SK-N-SH (cell line): ENCODE measurements at places on chromosomes 16 and 17. TPM values are rescaled to one million over a fixed set of nuclear protein-coding genes. Genes with fewer than 3 reads are reported as not detected.
A peak's percentile ranks its signal among the peaks of the same experiment; 100 is the strongest.

Gene ATP6V0D1
- polyA plus RNA-seq: 111 and 135 TPM in 2 replicates

Gene KRTAP9-7
- not detected in 2 replicates for polyA plus RNA-seq

Gene ABHD15
- 6.3 and 7.0 TPM in 2 replicates for polyA plus RNA-seq

Gene OTOP2
- polyA plus RNA-seq: not detected in 2 replicates

Gene DNAAF1
- polyA plus RNA-seq: 0.26 and 0.35 TPM in 2 replicates

Gene WDR45B
- 171 and 191 TPM in 2 replicates for polyA plus RNA-seq

Gene TBC1D3
- polyA plus RNA-seq: not detected in 2 replicates

Gene CSF3
- not detected in 2 replicates for polyA plus RNA-seq

- H3K27me3 ChIP-seq: peaks cover 30% of the 10 kb centered on the region
- H3K27ac ChIP-seq: no peak overlapping the region
- H3K36me3 ChIP-seq: no peaks in the 10 kb centered on the region
- H3K4me1 ChIP-seq: no peaks in the 10 kb centered on the region
- H3K4me3 ChIP-seq: no peak overlapping the region
These were observed 18.5 kb upstream of the NTN1 start for GRCh38 chr17:9002606-9003354.

DNA sequence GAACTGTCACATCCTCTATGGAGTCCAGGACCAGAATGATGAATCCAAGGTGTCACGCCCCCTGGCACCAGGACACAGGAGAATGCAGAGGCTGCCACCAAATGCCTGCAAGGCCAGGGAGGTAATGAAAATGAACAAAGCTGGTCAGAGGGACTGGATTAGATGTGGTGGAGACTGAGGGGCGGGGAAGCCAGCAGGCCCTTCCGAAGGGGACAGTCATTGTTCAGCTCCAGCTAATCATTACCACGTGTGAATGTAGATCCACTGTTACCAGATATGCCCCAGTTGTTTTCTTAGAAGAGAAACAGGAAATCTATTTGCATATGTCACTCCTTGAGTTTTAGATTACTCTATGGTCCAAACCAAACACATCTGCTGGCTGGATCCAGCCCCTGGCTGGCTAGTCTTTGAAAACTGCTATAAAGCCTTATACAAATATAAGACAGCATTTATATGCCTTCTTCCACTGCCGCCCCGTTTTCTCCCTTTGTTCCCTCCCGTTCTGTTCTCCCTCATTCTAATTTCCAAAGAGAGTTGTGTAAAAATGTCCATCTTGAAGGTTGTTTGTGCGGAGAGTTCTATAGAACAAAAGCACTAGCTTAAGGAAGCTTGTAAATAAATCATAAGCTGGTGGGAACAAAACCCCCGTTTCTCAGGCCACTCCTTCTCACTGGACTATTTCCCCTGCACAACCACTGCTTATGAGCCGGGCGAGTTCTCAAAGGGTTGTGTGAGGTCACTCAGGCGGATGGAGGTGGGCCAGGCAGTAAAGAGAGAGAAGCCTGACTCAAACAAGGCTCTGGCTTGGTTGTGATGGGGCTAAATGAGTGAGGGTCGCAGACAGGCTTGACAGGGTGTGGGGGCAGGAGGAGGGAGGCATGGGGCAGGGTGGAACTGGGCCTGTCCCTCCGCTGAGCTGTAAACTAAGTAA, 14.2 kb downstream of the CRYM start:
- no peaks in the 10 kb centered on the region for H3K36me3 ChIP-seq
- peaks cover 3% of the 10 kb centered on the region; the same call in 1 of the 2 replicates for H3K4me1 ChIP-seq
- DNase-seq: peak; percentile 79
- no peak overlapping the region for H3K4me3 ChIP-seq

DNA sequence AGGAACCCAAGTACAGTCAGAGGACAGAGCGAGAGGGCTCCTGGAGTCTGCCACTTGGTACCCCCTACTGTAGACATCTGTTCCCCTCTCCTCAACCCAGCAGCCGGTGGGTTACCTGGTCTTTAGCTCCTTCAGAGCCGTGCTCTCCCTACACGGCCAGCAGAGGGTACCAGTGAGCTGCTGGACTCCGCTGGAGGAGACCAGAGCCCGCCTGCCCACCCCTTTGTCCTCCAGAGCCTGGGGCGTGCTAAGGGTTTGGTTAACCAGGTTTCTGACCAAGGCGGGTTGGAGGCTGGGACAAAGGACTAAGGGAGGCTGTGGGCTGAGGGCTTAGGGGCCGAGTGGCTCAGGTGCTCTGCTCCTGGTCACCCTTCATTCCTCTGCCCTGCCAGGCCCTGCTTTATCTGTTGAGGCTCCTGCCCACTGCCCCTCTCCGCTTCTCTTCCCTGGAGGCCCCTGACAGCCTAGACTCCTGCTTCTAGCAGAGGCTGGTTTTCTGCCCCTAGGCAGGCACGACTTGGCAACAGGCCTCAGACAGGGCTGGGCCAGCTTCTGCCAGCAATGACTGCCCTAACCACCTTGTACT, 2.7 kb upstream of the HSD11B2 start:
- DNase-seq: peak; percentile 82
- H3K4me1 ChIP-seq: peaks cover 12% of the 10 kb centered on the region; the same call in 1 of the 2 replicates
- H3K4me3 ChIP-seq: no peak overlapping the region
- no peaks in the 10 kb centered on the region; the same call in 1 of the 2 replicates for H3K27me3 ChIP-seq
- H3K36me3 ChIP-seq: no peaks in the 10 kb centered on the region

GRCh38 chr17:75335315-75335714, 46.1 kb upstream of the SLC25A19 start:
- DNase-seq: peak; percentile 58
- H3K27ac ChIP-seq: peak overlapping the region; percentile 11; the same call in 1 of the 2 replicates
- H3K27me3 ChIP-seq: no peaks in the 10 kb centered on the region
- H3K36me3 ChIP-seq: peaks cover 15% of the 10 kb centered on the region

GRCh38 chr16:28321700-28322411, 29.5 kb downstream of the SBK1 start:
- no peaks in the 10 kb centered on the region; the same call in 1 of the 2 replicates for H3K4me1 ChIP-seq
- DNase-seq: peak; percentile 80
- no peaks in the 10 kb centered on the region for H3K27me3 ChIP-seq
- H3K4me3 ChIP-seq: no peak overlapping the region

- no peak for DNase-seq
- H3K4me1 ChIP-seq: peaks cover 24% of the 10 kb centered on the region
- H3K4me3 ChIP-seq: no peak overlapping the region
- H3K27ac ChIP-seq: peak overlapping the region; percentile 83
- no peaks in the 10 kb centered on the region for H3K27me3 ChIP-seq
- no peaks in the 10 kb centered on the region for H3K36me3 ChIP-seq
These were observed 163.5 kb downstream of the COPRS start for GRCh38 chr17:31695456-31696090.

- no peaks in the 10 kb centered on the region for H3K27me3 ChIP-seq
- peaks cover 11% of the 10 kb centered on the region; the same call in 1 of the 2 replicates for H3K36me3 ChIP-seq
- no peak overlapping the region for H3K4me3 ChIP-seq
- DNase-seq: no peak
- peaks cover 9% of the 10 kb centered on the region; the same call in 1 of the 2 replicates for H3K4me1 ChIP-seq
- no peak overlapping the region for H3K27ac ChIP-seq
These were observed 62.3 kb downstream of the CLEC16A start for GRCh38 chr16:11006656-11007055.

DNA sequence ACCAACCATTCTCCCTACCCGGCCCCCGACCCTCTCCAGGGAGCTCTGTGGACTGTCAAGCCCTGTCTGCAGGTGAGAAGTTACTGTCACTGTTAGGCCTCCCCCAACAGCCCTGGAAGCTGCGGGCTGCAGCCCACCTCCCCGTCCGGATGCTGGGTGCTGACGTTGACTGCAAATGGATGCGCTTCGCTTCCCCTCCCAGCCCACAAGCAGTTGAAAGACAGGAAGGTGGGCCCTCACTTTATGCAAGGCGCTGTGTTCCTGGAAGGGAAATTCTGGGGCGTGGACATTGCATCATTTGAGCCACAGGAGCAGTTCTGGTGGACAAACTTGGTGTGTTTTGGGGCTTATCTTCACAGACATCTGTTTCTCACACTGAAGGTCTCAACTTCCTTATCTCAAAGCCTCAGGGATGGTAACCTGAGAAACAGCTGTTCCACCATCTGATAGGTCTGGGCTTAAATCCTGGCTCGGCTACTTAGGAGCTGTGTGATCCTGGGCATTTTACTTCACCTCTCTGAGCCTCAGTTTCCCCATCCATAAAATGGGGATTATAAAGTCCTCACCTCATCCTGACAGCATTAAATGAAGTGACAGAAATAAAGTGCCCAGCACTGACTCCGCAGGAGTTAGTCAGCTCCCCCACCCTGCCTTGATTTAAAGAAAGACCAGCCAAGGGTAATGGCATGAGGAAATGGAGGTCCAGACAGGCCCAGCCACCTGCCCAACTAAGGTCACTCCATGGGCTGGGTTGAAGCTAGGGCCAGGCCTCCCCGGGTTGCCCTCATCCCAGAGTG, 4.6 kb upstream of the DRC7 start:
- H3K36me3 ChIP-seq: no peaks in the 10 kb centered on the region
- H3K27ac ChIP-seq: no peak overlapping the region
- no peak for DNase-seq
- peaks cover 8% of the 10 kb centered on the region; the same call in 1 of the 2 replicates for H3K4me1 ChIP-seq
- no peaks in the 10 kb centered on the region; the same call in 1 of the 2 replicates for H3K27me3 ChIP-seq
- H3K4me3 ChIP-seq: no peak overlapping the region

- no peak overlapping the region for H3K4me3 ChIP-seq
- H3K27me3 ChIP-seq: no peaks in the 10 kb centered on the region; the same call in 1 of the 2 replicates
- H3K4me1 ChIP-seq: peaks cover 9% of the 10 kb centered on the region
- H3K36me3 ChIP-seq: no peaks in the 10 kb centered on the region
- H3K27ac ChIP-seq: no peak overlapping the region
These were observed 24.5 kb upstream of the HYDIN start for GRCh38 chr16:71254832-71255525.

GRCh38 chr16:22222998-22223397, 16.9 kb downstream of the EEF2K start:
- no peak overlapping the region for H3K4me3 ChIP-seq
- H3K27me3 ChIP-seq: no peaks in the 10 kb centered on the region
- no peaks in the 10 kb centered on the region for H3K4me1 ChIP-seq
- no peak overlapping the region for H3K27ac ChIP-seq
- no peak for DNase-seq

DNA sequence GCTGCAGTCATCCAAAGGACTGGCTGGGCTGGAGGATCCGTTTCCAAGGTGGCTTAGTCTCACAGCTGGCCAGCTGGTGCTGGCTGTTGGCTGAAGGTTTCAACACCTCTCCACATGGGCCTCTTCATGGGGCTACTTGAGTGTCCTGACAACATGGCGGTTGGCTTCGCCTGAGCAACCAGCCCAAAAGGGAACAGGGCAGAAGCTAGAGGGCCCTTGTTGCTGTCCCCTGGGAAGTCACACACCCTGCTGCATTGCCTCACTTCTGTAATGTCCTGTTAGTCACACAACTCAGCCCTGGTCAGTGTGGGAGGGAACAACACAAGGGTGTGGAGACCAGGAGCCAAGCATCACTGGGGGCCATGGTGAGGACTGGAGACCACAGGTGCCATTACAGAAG, 36.6 kb downstream of the C16orf78 start:
- H3K4me1 ChIP-seq: no peaks in the 10 kb centered on the region
- no peaks in the 10 kb centered on the region for H3K36me3 ChIP-seq
- no peak overlapping the region for H3K27ac ChIP-seq
- no peaks in the 10 kb centered on the region for H3K27me3 ChIP-seq
- DNase-seq: no peak
- no peak overlapping the region for H3K4me3 ChIP-seq

DNA sequence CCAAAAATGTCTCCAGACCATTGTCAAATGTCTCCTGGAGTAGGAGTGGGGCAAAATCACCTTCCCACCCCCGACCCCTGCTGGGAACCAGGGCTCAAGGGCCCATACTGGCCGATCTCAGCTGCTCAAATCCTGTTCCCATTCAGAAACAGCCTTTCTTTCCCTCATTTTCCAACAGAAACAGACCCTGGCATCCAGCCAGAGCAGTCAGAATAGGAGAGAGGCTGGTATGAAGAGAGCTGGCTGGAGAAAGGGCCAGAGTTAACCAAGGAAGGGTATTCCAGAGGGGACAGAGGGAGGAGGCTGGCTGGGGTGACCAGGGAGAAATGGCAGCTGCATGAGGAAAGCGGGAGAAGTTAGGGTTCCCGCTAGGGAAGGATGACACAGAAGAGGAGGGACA, 199.1 kb downstream of the XYLT1 start:
- no peak overlapping the region for H3K4me3 ChIP-seq
- peak; percentile 60 for DNase-seq
- H3K27me3 ChIP-seq: no peaks in the 10 kb centered on the region
- H3K36me3 ChIP-seq: no peaks in the 10 kb centered on the region

- H3K36me3 ChIP-seq: peaks cover 6% of the 10 kb centered on the region
- H3K27me3 ChIP-seq: no peaks in the 10 kb centered on the region
- no peak overlapping the region for H3K27ac ChIP-seq
- no peak overlapping the region for H3K4me3 ChIP-seq
These were observed 94.6 kb downstream of the ITFG1 start for GRCh38 chr16:47366228-47366627.

- no peak overlapping the region for H3K27ac ChIP-seq
- no peaks in the 10 kb centered on the region for H3K27me3 ChIP-seq
- no peak for DNase-seq
- H3K4me1 ChIP-seq: no peaks in the 10 kb centered on the region; the same call in 1 of the 2 replicates
These were observed 22.5 kb upstream of the SPNS3 start for GRCh38 chr17:4411201-4411600.

- H3K27me3 ChIP-seq: no peaks in the 10 kb centered on the region
- no peak for DNase-seq
- H3K4me1 ChIP-seq: peaks cover 4% of the 10 kb centered on the region; the same call in 1 of the 2 replicates
- H3K27ac ChIP-seq: no peak overlapping the region
- no peaks in the 10 kb centered on the region for H3K36me3 ChIP-seq
- H3K4me3 ChIP-seq: no peak overlapping the region
These were observed 171.1 kb downstream of the SNX29 start for GRCh38 chr16:12147681-12148080.

DNA sequence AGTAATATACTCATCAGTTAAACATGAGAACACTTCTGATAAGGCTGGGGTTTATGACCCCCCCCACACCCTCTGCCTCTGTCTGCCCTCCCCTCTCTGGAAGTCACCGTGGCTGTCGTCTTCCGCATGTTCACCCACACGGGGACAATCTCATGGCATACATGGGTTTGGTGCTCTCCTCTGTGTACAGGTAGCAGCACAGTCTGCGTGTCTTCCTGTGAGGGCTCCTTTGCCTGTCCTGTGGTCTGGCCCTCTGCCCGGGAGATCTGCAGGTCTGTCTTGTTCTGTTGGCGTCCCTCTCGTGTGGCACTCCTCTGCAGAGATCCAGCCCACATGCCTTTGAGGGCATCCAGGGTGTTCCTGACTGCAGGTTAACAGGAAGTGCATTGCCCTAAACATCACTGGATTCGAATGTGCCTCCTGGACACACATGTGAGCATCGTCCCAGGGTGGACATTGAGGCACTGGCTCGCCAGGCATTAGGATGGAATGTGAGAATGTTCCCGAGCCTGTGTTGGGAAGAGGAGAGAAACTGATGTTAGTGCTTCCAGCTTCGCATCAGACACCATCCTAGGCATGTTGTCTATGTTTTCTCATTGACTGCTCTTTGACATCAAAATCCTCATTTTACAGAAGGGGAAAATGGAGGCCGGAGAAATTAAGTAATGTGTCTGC, 54.5 kb downstream of the NKD1 start:
- no peaks in the 10 kb centered on the region for H3K27me3 ChIP-seq
- H3K36me3 ChIP-seq: no peaks in the 10 kb centered on the region
- no peak overlapping the region; the same call in 1 of the 2 replicates for H3K27ac ChIP-seq

GRCh38 chr17:31549121-31549524, 157.6 kb downstream of the RAB11FIP4 start:
- peaks cover 3% of the 10 kb centered on the region; the same call in 1 of the 2 replicates for H3K4me1 ChIP-seq
- H3K27me3 ChIP-seq: no peaks in the 10 kb centered on the region
- peak overlapping the region; percentile 92 for H3K27ac ChIP-seq
- peak; percentile 72 for DNase-seq

GRCh38 chr17:74530831-74531150, 484 bp downstream of the CD300LB start:
- no peaks in the 10 kb centered on the region for H3K4me1 ChIP-seq
- no peak overlapping the region for H3K27ac ChIP-seq
- H3K36me3 ChIP-seq: no peaks in the 10 kb centered on the region
- no peak overlapping the region for H3K4me3 ChIP-seq
- H3K27me3 ChIP-seq: no peaks in the 10 kb centered on the region
